ENCODE measurements at places on chromosomes 4 and X.

DNA sequence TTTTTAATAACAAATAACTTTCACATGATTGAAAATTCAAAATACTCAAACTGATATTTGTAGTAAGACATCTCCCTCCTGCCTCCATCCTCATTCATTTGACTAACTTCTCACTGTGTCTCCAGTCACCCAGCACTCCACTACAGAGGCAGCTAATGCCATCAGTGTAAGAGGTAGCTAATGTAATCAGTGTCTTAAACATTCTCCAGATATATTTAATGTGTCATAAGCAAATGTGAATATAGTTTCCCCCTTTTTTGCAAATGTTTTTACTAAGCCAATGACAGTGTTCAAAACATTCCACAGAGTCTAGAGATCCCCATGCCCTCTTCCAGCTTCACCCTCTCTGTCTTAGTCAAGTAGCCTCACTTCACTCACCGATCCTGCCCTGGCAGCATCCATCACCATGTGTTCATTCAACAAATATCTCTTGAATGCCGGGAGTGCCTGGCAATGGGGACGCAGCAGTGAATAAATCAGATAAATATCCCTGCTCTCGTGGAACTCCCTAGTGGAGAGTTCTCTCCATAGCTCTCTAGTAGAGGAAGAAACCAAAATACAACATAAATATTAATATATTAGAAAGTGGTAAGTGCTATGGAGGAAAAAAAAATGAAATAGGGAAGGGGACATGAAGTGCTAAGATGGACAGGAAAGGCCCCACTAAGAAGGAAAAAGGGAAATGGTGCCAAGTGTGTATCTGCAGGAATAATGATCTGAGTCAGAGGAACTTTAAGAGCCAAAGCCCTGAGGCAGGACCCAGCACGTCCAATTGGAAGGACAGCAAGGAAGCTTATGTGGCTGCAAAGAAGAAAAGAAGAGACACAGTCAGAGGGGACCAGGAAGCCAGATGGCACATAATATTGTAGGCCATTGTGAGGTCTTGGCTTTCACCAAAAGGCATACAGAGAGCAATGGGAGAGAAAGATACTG is 18.7 kb downstream of the SCFD2 start:
- no peak for DNase-seq

GRCh38 chr4:3022651-3023050 is 51.7 kb downstream of the HTT-AS start:
- no peak for DNase-seq

- DNase-seq, result no peak
These were observed 54.9 kb upstream of the FRAS1 start for GRCh38 chr4:78002260-78002659.

GRCh38 chrX:14476205-14476604 is 53.1 kb upstream of the GLRA2 start:
- DNase-seq, result no peak

DNA sequence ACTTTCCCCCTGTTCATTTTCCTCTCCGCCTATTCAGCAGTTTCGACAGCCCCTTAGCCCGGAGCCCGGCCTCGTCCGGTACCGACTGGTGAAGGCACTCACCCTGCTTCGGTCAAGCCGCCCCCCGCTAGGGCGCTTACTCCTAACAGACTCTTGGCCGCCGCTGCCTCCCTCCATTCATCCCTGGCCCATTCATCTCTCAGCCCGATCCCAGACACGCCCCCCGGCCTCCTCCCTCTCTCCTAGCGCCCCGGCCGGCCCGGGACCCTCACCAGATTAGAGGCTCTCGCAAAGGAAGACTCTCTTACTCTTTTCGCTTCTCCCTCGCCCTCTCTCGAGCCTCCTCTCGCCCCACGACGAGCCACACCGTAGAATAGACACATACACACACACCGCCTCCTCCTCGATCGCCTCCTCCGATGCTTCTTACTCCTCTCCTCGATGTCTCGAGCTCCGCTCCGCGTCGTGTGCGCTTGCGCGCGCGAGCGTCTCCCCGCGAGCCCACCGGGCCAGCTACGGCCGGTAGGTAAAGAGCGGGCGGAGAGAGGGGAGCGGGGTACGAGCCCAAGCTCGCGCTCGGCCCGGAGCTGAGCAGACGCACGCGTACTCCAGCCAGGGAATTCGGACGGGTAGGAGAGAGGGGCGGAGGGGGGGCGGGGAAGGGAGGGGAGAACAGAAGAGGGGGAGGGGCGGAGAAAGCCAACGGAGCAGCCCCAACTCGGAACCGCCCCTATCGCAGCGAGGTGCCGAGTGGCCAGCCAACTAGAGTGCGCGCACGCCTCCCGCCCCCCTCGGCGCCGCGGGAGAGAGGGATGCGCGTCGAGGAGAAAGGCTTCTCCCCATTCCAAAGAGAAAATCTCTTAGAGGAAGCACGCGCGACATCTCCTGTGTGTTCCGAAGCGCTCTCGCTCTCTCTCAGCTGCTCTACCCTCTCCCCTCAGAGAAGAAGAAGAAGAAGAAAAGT is at the start of gene WNK3:
TSS of gene WNK3 (minus strand) at position 633 of the 964 bp plus-strand sequence.
- peak; percentile 92 for DNase-seq

- DNase-seq, result no peak
These were observed 25.3 kb downstream of the DCX start for GRCh38 chrX:111386615-111387233.

GRCh38 chr4:40199179-40199670 is 2.4 kb downstream of the RHOH start:
- DNase-seq, result no peak

DNA sequence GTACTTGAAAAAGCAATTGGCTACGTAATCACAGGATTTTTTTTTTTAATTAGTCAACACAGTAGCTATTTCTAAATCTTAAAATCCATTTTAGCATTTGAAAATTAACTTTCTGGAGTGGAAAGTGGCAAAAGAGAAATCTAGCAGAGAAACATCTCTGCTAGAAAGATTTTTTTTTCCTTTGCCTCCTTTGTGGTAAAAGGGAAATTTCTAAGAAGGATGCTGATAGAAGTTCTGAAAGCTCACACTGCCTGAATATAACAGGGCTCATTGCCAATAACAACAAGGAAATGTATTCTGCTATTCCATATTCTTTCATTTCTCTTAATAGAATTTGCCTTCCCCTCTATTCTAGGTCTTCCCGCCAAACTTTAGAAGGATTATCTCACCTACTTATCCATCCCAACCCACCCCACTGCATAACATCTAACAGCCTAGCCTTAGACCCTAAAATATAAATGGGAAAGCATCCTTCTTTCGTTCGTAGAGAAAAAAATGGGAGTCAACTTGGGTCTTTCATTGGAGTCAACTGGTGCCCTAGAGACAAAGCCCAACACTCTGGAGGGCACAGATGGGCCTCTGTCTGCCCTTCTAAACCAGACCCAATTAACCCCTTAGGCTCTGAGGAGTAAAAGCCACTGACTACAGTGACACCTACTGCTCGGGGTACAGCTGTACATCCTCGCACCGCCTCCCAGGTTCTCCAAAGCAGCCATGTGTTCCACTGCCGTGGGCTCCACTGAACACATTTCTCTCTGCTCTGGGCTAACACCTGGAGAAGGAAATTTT is 103.9 kb downstream of the MAML3 start:
- DNase-seq, result peak; percentile 44

- DNase-seq, result no peak
These were observed 32.3 kb downstream of the BBS12 start for GRCh38 chr4:122764821-122765215.
